Umbilical cord (tissue), 2 donors: ENCODE measurements at places on chromosomes 3 and 15. TPM values are rescaled to one million over a fixed set of nuclear protein-coding genes. Genes with fewer than 3 reads are reported as not detected.

The LHFPL4 gene
- 0.48 TPM for total RNA-seq

DNA sequence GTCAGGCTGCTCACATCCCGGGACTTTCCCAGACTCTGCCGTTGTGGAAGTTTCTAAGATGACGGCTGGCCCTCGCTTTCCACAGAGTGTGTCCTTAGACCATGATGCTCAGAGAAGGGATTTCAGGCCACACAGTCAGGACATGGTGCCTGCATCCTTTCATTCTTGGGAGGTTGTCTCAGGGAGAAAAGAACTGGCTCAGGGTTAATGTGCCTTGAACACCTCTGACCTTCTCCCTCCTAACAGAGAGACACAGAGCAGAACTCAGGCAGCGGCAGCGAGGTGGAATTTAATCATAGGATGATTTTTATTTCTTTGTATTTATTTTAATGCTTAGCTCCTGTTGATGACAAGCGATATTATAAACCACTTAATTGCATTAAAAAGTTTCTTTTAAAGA, 96.9 kb upstream of the ATP2B2 start:
- no peak for DNase-seq

DNA sequence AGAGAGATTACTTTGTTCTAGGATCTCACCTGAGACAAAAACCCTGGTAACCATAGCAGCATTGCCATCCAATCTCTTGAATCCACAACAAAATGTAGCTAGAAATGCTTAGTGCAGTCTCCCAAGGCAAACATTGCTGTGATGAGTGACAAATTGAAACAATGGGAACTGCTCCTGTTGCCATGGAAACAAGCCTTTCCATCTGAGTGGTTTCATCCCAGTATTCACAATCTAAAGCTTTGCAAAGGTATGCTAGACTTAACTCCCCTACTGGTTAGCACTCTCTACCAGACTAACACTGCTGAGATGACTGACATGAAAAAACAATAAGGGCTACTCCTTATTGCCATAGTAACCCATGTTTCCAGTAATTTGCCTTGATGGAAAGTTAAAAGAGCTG, 172.6 kb upstream of the CNTN3 start:
- DNase-seq: no peak

The NPHP3 gene
- total RNA-seq: 72.2 TPM

DNA sequence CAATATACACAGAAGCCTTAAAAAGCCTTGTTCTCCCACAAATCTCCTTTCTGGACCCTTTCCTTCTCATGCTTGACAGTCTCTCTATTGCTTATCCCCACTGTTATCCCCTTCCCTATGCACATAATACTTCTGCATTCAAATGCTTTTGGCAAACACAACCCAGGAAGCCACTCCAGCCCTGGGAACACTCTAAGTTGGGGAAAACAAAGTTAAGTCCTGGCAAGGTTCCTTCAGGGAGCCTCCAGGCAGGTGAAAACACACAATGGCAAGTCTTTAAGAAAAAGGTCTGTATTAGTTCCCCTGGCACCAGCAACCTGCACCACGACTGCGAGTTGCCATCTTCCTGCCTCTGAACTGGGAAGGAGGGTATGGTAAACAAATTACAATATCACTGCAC, 19.7 kb upstream of the GANC start:
- DNase-seq: no peak

- DNase-seq: peak; percentile 70
Measured at GRCh38 chr15:35136321-35137189, 51.5 kb upstream of the NANOGP8 start.
